DMS 273 treated with DMSO at 0.1 percent for 48 hours (cell line): ENCODE measurements at places on chromosomes 16 and 17.

DNA sequence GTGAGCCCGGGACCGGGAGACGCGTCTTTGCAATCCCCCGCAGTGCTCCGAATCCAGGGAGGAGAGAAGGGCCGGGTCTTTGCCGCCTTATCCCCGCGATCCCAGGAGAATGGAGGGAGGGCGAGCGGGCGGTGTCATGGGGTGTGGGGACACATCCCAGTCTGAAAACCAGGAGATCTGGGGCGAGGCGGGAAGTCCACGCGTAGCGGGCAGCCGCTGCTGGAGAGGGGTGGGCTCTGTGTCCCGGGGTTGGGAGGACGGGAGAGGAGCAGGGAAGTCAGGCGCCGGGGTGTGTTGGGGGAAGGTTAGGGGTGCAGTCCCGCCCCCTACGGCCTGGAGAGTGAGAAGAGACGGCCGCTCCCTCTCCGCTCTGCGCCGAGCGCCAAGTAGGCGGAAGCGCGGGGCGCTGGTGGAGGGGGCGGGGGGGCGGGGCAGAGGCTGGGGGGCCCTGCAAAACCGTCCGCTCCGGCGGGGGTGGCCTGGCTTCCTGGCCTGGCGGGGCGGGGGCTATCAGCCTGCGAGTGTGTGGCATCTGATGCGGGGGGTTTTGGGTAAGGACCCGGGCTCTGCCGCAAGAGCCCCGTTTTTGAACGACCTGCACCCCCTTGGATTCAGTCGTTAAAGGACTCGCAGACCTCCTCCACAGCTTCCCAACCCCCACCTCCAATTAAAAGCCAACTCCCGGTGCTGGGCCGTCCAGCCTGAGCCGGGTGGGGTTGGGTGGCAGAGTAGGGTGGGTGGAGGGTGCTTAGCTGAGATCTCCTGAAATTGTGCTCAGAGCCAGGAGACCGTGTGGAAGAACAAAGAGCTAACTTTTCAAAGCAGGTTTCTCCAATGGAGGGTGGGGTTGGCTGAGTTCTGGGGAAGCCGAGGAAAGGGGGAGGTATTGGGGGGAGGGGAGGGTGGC lies 654 bp downstream of the LASP1 start:
- no peak for DNase-seq

- no peak for DNase-seq
Observed at GRCh38 chr17:17377071-17377967, 74.1 kb downstream of the NT5M start.

- DNase-seq, result peak; percentile 52
Observed at GRCh38 chr16:68265078-68265920, 973 bp downstream of the SLC7A6 start.

- no peak for DNase-seq
Observed at GRCh38 chr17:33052856-33053255, 61.2 kb downstream of the SPACA3 start.

DNA sequence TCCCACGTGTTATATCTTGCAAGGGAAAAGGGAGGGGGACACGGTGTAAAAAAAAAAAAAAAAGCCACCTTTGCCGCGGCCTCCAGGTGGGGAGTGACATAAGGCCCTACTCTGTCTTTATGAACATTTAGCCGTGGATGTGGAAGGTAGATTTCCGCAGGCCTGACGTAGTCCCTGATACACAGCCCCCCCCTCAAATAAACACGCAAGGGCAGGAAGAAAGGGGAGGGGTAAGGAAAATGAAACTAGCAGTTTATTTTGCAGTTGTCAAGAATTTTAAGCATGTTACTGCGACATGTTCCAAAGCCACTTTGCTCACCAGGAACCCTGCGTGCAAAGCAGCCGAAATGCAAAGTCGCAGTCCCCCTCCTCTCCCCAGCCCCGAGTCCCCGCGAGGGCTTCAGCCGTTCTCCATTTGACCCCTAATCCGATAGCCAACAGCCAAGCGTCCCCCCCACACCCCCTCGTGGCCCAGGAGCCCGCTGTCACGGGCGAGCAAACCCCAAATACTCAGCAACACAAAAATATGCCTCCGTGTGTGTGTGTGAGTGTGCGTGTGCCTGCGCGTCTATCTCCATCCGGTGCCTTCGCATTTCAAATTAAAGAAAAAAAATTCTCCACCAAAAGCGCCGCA lies 1.2 kb downstream of the CBX4 start:
- DNase-seq, result no peak

GRCh38 chr17:51801626-51802025 lies 356.9 kb downstream of the CA10 start:
- no peak for DNase-seq

DNA sequence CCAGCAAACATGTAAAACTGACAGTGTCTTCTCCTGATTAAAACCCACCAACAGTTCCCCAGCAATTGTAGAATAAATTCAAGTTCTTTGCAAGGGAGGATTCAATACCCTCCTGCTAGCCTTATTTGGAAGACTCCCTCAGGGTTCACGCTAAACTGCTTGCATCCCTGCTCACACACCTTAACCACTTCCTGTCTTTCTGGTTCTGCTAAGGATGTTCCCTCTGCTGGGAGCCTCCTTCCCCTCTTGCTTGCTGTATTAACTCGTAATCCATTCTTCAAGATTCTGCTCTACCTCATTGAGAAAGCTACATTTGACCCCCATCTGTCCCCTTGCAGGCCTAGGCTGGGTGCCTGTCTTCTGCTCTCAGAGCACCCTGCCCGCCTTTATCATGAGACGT lies 2.3 kb upstream of the SHISA6 start:
- DNase-seq, result no peak

GRCh38 chr17:12055889-12056288 lies 35.2 kb downstream of the MAP2K4 start:
- DNase-seq, result no peak
